Osteocyte (in vitro differentiated cells): ENCODE measurements at places on chromosomes 12 and 14. TPM values are rescaled to one million over a fixed set of nuclear protein-coding genes. Genes with fewer than 3 reads are reported as not detected.

DNA sequence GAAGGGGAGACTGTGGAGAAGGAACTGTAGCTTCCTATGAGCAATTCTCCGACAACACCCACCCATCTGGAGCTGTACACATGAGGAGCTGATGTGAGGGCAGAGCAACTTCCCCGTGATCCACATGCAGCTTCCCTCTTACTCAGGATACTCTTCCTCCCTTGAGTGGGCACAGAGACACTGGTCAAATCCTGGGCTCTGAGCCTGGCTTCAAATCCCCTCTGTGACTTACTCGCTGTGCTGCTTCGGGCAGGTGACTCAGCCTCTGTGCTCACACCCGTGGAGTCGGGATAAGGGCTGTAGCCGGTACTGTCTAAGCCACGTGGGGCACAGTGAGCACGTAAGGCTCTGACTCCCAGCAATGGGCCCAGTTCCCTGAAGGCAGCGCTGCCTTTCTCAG lies 31.1 kb downstream of the ZFYVE21 start:
- no peaks in the 10 kb centered on the region for H3K27me3 ChIP-seq
- H3K27ac ChIP-seq: no peak overlapping the region
- H3K36me3 ChIP-seq: no peaks in the 10 kb centered on the region
- peaks cover under 1% of the 10 kb centered on the region for H3K4me1 ChIP-seq
- no peak overlapping the region for H3K4me3 ChIP-seq

GRCh38 chr14:54857830-54858269 lies 44.8 kb downstream of the GCH1 start:
- no peaks in the 10 kb centered on the region for H3K36me3 ChIP-seq
- no peak overlapping the region for H3K27ac ChIP-seq
- H3K4me3 ChIP-seq: no peak overlapping the region
- peaks cover 15% of the 10 kb centered on the region for H3K27me3 ChIP-seq
- no peak for DNase-seq
- H3K4me1 ChIP-seq: no peaks in the 10 kb centered on the region

Gene ENDOU
- not detected in 2 replicates for total RNA-seq

DNA sequence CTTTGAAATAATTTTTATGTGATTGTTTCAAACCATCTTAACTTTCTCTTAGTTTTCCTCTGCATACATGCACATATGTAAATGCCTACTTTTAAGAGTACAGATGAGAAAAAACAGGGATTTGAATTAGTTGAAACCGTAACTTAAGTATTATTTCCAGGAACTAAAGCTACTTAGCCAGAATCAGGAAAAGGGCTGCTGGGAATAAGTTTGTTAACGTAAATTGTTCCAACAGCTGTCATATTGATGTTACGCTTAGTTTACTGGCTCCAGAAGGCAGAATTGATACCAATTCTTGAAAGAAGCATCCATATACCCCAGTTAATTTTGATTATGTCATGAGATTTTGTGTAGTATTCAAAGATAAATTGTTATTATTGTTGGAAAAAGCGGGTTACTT lies 17.9 kb upstream of the KLRF1 start:
- peaks cover 21% of the 10 kb centered on the region for H3K27me3 ChIP-seq
- H3K36me3 ChIP-seq: no peaks in the 10 kb centered on the region
- no peaks in the 10 kb centered on the region for H3K4me1 ChIP-seq
- DNase-seq: no peak

DNA sequence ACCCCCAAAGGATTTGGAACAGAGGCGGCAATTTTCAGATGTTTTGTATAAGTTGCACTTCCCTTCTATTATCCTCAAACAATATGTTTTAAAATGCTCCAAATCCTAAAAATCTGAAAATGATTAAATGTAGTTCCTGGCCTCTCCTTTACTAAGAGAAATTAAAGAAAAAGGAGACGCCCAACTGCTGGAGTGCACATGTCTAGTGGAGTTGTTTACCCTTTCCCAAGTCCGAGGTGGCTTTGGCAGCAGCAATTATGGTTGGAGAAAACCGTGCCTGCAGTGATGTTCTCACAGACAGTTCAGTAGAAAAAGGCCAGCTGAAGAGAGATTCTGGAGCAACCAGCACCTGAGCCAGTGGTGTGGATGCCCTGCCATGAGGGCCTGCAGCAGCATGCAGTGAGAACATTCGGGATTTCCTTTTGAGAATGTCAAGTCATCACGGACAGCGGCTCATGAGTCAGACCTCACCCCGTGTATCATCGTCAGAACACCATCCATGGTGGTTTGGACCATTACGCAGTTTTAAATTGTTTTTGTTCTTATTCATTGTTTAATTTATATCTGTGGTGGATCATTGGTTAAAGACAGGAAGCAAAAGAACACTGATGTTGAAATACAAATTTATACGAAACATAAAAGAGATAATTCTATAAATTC lies 179.0 kb upstream of the KRR1 start:
- H3K36me3 ChIP-seq: no peaks in the 10 kb centered on the region
- no peak for DNase-seq
- H3K27ac ChIP-seq: peak overlapping the region; percentile 82

DNA sequence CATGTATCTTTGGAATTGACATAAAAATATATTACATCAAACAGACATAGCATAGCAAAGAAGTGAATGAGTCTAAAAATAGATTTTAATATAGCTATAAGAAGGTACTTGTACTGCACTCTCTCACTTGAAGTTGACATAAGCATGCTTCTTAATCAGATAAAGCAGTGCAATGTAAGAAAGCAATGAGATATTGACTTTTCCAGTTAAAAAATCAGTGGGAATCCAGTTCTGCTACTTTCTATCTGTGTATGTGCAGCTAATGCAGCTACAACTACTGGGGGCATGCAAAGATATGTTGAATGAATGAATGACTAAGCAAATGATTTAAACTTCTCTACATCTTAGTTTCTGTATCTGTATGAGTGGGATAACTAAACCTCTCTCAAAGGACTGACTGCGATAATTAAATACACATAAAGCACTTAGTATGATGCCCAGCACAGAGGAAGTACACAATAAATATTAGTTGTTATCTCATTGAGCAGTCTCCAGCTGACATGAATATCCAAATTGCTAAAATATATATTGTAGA lies 10.3 kb downstream of the WASHC3 start:
- H3K4me3 ChIP-seq: no peak overlapping the region
- no peaks in the 10 kb centered on the region for H3K27me3 ChIP-seq
- H3K4me1 ChIP-seq: no peaks in the 10 kb centered on the region
- no peak for DNase-seq
- H3K27ac ChIP-seq: no peak overlapping the region

DNA sequence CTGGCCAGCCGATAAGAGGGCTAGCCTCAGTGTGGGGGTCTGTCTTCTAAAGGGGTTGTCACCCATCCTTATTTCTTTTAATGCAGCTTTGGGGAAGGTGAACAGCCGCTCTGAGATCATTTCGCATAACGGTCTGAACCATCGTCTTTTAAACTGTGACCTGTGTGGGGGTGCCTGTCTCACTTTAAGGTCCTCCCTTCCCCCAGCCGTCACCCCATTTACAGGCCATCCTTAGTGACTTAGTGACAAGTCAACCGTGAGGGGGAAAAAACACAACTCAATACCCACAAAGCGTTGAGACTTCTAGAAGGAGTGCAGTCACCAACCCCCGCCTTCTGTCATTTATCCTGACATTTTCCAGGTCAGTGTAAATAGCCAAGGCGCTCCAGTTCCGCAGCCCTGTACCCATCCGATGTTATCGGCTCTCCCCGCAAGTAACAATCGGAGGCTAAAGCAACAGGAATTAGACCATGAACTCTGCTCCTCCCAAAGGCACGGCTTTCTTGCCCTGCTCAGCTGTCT lies 505 bp upstream of the DENND5B start:
- peaks cover 24% of the 10 kb centered on the region for H3K4me1 ChIP-seq
- peaks cover 3% of the 10 kb centered on the region for H3K27me3 ChIP-seq
- no peaks in the 10 kb centered on the region for H3K36me3 ChIP-seq

DNA sequence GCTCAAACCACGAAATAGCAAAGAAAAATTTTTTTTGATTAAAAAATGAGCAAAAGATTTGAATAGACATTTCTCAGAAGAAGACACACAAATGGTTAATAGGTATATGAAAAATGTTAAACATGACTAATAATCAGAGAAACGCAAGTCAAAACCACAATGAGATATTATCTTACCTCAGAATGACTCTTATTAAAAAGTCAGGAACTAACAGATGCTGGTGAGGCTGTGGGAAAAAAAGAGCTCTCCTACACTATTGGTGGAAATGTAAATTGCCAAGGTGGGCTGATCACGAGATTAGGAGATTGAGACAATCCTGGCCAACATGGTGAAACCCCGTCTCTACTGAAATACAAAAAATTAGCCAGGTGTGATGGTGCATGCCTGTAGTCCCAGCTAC lies 315.5 kb upstream of the FLRT2 start:
- H3K4me3 ChIP-seq: no peak overlapping the region
- H3K27ac ChIP-seq: no peak overlapping the region

GRCh38 chr14:25086081-25086480 lies 36.1 kb upstream of the STXBP6 start:
- H3K27me3 ChIP-seq: peaks cover 24% of the 10 kb centered on the region
- H3K4me1 ChIP-seq: peaks cover 11% of the 10 kb centered on the region
- no peak overlapping the region for H3K4me3 ChIP-seq
- no peak for DNase-seq
- H3K36me3 ChIP-seq: no peaks in the 10 kb centered on the region
- H3K27ac ChIP-seq: no peak overlapping the region

GRCh38 chr14:77549451-77549850 lies 50.8 kb upstream of the ISM2 start:
- H3K27ac ChIP-seq: no peak overlapping the region
- DNase-seq: no peak
- no peaks in the 10 kb centered on the region for H3K27me3 ChIP-seq
- peaks cover 17% of the 10 kb centered on the region for H3K36me3 ChIP-seq
- H3K4me1 ChIP-seq: no peaks in the 10 kb centered on the region
- no peak overlapping the region for H3K4me3 ChIP-seq

Gene MDGA2
- 0.19 and 0.39 TPM in 2 replicates for total RNA-seq

Gene DHH
- total RNA-seq: 0.13 TPM in 1 of 2 replicates, not detected in the other

GRCh38 chr14:105491366-105491973 lies 424 bp downstream of the TEDC1 start:
- no peak for DNase-seq
- peak overlapping the region; percentile 91 for H3K27ac ChIP-seq
- no peaks in the 10 kb centered on the region for H3K36me3 ChIP-seq
- no peaks in the 10 kb centered on the region for H3K27me3 ChIP-seq

GRCh38 chr14:98962118-98962517 lies 309.9 kb downstream of the BCL11B start:
- H3K4me1 ChIP-seq: no peaks in the 10 kb centered on the region
- peaks cover 16% of the 10 kb centered on the region for H3K27me3 ChIP-seq
- H3K27ac ChIP-seq: no peak overlapping the region
- H3K4me3 ChIP-seq: no peak overlapping the region

Gene PLEKHG7
- not detected in 2 replicates for total RNA-seq

Gene SERPINA6
- not detected in 2 replicates for total RNA-seq

DNA sequence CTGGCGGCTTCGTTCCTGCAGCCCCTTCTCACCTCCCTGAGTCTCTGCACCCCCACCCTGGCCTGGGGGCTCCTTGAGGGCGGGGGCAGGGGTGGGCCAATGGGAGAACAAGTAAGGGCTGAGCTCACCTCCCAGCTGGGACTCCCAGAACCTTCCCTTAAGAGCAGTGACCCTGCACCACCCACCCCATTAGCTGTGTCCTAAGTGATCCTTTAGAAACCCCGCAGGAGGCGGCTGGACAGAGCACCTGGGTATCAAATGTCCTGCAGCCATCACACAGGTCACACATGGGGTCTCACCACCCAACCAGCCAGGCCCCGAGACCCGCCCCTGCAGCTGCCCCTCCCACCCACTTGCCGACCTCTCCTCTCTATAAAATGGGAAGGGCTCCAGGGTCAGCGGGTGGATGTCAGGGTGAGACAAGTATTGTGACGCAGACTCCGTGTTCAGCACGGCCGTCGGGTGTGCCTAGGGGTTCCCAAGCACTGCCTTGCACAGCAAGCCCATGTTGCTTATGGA lies 151.2 kb upstream of the C14orf180 start:
- no peak for DNase-seq
- H3K4me3 ChIP-seq: no peak overlapping the region
- no peaks in the 10 kb centered on the region for H3K36me3 ChIP-seq

DNA sequence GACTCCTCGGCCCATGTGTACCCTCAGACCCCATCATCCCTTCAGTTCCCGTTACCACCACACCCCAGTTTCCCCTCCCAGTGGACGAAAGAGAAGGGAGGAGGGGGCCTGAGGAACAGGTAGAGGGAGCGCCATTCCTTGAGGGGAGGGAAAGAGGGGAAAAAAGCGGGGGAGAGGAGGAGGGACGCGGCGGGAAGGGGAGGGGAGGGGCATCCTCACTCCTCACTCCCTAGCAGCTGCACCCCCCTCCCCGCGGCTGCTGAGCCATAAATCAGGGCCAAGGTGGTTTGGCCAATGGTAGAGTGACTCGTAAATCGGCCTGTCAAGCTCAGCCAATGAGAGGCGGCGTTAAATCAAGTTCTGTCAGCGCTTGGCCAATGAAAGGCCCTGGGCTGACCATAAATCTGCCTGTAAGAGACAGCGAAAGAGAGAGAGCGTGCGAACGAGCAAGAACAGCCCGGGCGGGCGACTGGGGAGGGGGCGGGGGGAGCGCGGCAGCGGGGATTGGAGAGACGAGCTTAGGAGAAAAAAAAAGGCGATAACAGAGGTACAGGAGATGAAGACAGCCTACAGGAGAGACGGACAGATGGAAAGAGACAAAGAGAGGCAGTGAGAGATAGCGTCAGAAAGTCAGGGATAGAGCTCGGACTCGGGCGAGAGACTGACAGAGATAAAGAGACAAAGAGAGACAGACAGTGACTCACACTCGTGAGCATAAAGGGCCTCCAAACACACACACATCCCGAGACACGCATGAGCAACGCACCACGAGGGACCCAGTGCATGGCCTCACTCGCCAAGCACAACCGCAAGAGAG lies 5.1 kb downstream of the GPR84 start:
- peaks cover 20% of the 10 kb centered on the region for H3K4me1 ChIP-seq
- peak; percentile 98 for DNase-seq
- H3K27me3 ChIP-seq: no peaks in the 10 kb centered on the region
- H3K27ac ChIP-seq: no peak overlapping the region

DNA sequence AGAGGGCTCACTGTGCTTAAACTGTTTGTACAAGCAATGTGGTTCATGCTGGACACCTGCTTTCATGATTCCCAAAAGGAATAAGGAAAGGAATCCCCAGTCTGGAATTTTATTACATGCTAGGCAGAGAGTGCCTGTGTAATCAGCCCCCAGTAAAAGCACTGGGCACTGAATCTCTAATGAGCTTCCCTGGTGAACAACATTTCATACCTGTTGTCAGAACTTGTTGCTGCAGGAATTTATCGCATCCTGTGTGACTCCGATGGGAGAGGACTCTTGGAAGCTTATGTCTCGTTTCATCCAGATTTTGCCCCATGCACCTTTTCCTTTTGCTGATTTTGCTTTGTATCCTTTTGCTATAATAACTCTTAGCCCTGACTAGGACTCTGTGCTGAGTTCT lies 190.2 kb upstream of the HMGA2 start:
- no peak overlapping the region for H3K4me3 ChIP-seq
- peak overlapping the region; percentile 72 for H3K27ac ChIP-seq
- DNase-seq: no peak
- H3K36me3 ChIP-seq: no peaks in the 10 kb centered on the region
- no peaks in the 10 kb centered on the region for H3K27me3 ChIP-seq

- DNase-seq: no peak
- H3K27ac ChIP-seq: no peak overlapping the region
These were observed 53.5 kb downstream of the SUDS3 start for GRCh38 chr12:118429688-118430383.
